ENCODE measurements at places on chromosomes 3 and 15. TPM values are rescaled to one million over a fixed set of nuclear protein-coding genes. Genes with fewer than 3 reads are reported as not detected.
A peak's percentile ranks its signal among the peaks of the same experiment; 100 is the strongest.

GRCh38 chr3:184339001-184339400 is 1.6 kb downstream of the FAM131A start:
- no peak for DNase-seq

The HES1 gene
- total RNA-seq, result 4.4 TPM

DNA sequence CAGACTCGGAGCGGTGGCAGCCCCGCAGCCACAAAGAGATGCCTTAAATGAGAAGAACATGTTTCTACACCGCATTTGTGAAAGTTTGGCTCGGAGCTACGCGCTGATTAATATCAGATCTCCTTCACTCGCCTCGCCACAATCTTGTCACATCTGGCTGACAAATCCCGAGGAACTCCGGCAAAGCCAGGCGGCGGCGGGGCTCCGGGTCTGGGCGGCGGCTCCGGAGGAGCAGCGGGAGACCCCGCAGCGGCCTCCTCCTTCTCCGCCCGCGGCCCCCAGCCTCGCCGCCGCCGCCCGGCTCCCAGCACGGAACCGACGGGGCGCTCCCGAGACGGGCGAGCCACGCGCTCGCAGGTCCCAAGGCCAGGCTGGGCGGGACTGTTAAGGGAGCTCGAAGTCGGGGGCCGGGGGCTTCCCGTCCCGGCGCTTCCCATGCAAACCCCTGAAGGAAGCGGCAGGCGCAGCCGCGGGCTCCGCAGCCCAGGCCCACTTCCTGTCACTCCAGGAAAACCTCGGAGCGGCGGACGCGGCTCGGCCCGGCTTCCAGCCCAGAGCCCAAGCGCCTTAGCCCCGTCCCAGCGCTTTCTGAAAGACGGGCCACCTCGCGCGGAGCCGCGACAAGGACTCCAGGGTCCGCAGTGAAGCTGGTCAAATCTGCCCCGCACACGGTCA is 1.2 kb downstream of the BNC1 start:
- DNase-seq, result peak; percentile 87

- no peak for DNase-seq
These were observed 36.4 kb upstream of the BNC1 start for GRCh38 chr15:83320844-83321243.

DNA sequence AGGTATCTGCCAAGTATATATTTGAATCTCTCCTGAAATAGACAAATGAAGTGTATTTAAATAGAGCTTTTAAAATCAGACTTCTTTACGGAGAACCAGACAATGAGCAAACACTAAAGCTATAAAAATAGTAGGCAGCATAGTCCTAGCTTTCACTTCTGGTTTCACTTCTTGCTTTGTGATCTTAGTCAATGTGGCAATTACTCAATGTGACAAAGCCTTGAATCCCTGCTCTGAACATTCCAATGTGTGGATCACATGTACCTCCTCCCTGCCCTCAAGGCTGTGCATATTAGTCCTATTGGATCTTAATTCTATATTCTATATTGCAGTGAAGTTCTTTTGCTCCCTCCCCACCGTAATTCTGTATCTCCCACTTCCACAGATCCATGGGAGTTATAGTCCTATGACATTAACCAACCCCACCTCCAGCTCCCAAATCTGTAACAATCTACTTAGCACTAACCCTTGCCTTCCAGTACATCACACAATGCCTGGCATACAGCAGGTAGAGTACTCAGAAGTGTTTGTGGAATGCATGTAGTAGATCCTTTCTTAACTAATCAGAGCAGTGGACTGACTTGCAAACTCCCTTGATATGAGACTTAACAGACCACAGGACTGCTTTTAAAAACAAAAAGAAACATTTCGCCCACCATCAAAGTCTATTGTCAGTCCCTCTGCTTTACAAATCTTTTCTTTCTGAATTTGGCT is 24.3 kb upstream of the CP start:
- no peak for DNase-seq

The HESX1 gene
- total RNA-seq, result 0.29 TPM

DNA sequence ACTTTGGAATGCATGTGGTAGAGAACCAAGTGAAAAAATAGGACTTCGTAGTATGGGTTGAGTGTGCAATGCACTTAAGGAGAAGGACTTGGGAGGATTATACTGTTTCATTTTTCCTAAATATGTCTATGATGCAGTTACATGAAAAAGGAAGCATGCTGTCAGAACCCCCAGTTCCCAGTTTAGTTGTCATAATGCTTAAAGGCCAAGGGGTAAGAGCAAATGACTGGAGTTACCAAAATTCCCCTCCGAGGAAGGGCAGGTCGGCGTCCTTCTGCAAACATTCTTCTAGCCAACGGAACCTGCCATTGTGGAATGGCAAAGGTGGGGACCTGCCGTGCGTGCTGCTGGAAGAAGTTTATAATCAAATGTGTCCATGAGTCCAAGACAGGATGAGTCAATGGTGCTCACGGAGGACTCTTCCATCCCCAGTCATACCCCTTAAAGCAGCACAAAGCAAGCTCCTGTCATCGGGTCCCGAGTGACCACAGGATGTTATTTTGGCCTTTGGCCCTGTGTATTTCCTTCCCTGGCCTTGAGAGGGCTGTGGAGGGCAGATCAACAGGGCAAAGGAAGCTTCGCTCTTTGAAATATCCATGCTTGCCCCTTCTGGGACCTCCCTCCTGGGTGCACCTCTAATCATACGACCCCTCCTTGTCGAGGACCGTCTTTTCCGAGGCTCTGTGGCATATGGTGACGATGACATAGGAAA is 93.2 kb downstream of the SLCO3A1 start:
- no peak for DNase-seq

The SNX22 gene
- total RNA-seq, result 0.29 TPM

GRCh38 chr3:29011441-29011840 is 269.4 kb upstream of the RBMS3 start:
- DNase-seq, result no peak

- DNase-seq, result no peak
These were observed 37.2 kb downstream of the ANKDD1A start for GRCh38 chr15:64948916-64949315.

Data from osteoblast (primary cell).